ENCODE measurements at places on chromosomes 3 and 15.

DNA sequence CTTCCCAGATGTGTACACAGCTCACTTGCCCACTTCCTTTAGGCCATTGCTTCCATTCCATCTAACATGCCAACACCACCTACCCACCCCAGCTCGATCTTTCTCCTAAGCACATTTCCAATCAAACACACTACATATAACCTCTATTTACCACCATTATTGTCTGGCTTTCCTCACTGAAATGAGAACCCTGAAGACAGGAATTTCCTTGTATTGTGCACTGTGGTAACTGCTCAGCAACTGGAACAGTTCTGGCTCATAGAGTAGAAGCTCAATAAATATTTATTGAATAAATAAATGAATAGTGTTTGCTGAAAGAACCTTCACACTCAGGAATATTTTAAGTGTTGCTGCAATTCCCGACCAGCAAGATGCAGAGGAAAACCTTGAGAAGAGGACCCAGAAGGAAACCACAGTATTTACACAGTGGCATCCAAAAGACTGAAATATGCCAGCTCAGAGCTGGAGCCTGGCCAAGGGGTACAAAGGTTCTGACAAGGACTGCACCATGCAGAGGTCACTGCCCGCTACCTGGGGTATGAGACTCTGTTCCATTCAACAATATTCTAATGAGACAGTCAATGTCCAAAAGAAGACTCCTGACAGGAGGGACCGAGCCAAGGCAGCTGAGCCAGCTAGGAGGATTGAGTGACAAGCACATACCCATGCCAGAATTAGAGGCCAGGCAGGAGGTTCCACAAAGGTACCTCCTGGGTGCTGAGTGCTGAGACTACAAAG is 168.8 kb downstream of the NUP210 start:
- DNase-seq, result no peak

DNA sequence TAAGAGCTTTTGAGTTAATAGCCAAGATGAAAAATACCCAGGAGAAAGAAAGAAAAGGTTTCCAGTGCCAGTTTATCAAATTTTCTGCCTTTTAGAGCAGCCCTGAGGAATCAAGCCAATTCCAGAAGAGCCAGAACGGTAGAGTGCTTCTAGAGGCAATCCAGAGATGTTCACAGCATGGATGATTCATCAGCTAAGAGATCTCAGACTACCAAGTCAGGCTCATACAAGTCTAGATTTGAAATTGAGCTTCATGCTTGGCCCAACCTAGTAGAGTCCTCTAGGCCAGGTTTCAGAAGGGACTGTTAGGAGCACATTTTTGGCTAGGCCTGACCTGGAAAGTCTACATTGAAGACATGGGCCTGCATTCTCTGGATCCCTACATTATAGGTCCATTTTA is 15.5 kb downstream of the WDR48 start:
- no peak for DNase-seq

- no peak for DNase-seq
Observed at GRCh38 chr3:64082961-64083541, 59.8 kb upstream of the PSMD6 start.

GRCh38 chr3:188053710-188054380 is 100.1 kb upstream of the LPP start:
- no peak for DNase-seq

- no peak for DNase-seq
Observed at GRCh38 chr3:52704611-52705437, 767 bp downstream of the GLT8D1 start.

DNA sequence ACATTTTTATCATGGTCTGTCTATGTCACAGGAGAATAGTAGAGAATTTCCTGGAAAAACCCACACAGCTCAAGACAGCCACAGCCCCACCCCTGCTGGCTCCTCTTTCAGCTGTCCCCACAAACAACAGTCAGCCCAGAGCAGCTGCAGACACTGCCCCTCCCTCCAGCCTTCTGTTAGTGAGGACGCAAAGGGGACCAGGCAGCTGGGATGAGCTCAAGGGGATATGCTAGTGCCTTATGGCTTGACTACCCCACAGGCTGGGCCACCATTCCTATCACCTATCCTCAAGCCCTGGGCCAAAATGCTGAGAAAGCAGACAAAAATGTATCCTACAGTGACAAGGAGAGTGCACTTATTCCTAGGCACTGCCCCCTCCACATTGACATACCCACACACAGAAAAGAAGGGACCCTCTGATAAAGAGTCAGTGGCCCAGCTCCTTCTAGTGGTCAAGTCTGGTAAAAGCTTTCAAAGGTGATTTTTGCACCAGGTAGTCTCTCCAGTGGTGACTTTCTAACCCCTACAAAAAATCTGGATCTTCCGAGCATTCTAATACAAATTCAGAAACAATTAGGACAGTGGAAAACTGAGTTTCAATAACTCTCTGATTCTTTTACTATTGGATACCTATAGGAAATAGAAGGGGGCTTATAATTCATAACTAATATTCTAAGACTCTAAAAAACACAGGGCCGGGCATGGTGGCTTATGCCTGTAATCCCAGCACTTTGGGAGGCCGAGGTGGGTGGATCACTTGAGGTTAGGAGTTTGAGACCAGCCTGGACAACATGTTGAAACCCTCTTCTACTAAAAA is 3.0 kb upstream of the MAP1A start:
- no peak for DNase-seq

- peak; percentile 45 for DNase-seq
Observed at GRCh38 chr15:73700041-73700842, 16.1 kb downstream of the CD276 start.

DNA sequence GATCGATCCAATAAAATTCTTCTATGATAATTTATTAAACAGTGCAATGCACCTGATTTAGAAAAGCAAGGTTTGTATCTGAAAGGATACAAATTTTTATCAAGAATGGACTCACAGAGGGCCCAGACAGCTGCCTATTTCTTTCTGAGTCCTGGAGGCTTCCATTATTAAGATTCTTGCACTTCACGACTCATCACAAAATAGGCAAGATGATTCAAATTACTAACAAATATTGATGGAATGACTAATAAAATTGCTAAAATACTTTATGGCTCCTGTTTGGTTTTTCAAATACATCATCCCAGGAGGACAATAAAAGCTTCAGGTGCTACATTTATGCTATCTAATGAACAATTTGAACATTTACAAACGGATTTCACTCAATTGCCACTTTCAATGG is 483.0 kb upstream of the AGTR1 start:
- DNase-seq, result no peak

DNA sequence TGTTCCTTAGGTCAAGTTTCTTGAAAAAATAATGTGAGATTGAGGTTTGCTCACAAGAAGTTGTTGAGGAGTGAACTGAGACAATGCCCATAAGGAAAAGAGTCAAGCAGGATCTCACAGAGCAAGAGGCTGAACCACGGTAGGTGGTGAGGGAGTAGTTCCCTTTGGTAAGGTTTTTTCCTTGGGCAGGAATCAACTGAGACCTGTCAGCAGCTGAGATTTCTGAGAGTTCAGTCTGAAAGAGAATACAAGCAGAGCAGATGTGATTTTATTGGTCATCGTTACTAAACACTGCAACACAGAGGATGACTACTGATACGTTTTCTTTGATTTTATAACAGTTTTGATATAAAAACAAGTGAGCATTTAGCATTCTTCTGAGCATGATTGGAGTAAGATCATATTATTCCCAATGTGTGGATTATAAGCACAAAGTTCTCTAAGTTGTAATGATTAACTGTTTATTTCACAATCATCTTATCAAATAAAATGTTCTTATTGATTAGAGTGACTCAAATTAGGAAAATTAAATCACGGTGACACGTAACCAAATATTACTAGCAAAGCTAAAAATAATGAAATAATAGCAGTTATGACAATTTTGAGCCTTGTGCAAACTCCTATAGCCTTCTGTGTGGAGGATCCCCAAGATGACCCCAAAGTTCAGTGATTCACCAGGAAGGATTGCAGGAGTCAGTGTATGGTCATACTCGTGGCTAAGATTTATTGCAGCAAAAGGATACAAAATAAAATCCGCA is 346.2 kb upstream of the ZNF717 start:
- no peak for DNase-seq

- DNase-seq, result no peak
Observed at GRCh38 chr3:148070041-148070440, 627.7 kb upstream of the AGTR1 start.

DNA sequence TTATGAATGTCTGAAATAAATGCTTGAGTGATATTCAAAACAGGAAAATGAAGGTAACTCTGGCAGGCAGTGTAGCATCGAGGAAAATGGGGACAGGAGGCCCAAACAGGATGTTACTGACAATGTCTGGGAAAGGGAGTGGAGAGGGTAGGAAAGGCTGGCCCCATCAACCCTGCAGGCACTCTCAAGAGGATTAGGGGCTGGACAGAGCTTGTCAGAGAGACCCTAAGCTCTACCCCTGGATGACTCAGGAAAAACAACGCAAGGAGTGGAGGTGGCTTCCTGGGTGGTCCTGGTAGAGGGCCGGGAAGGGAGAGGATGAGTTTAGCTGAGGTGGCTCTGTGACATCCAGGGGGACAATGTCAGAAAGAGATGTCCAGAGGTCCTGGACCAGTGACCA is 106.0 kb downstream of the RYK start:
- no peak for DNase-seq

- DNase-seq, result no peak
Observed at GRCh38 chr3:135141160-135141559, 346.1 kb downstream of the EPHB1 start.

GRCh38 chr3:99049164-99049563 is 147.7 kb upstream of the DCBLD2 start:
- DNase-seq, result no peak

- no peak for DNase-seq
Observed at GRCh38 chr3:105448338-105448982, 81.8 kb downstream of the ALCAM start.

GRCh38 chr15:66228807-66229735 is 24.5 kb downstream of the MEGF11 start:
- DNase-seq, result no peak

- DNase-seq, result no peak
Observed at GRCh38 chr3:98020412-98020811, 14.7 kb downstream of the GABRR3 start.

DNA sequence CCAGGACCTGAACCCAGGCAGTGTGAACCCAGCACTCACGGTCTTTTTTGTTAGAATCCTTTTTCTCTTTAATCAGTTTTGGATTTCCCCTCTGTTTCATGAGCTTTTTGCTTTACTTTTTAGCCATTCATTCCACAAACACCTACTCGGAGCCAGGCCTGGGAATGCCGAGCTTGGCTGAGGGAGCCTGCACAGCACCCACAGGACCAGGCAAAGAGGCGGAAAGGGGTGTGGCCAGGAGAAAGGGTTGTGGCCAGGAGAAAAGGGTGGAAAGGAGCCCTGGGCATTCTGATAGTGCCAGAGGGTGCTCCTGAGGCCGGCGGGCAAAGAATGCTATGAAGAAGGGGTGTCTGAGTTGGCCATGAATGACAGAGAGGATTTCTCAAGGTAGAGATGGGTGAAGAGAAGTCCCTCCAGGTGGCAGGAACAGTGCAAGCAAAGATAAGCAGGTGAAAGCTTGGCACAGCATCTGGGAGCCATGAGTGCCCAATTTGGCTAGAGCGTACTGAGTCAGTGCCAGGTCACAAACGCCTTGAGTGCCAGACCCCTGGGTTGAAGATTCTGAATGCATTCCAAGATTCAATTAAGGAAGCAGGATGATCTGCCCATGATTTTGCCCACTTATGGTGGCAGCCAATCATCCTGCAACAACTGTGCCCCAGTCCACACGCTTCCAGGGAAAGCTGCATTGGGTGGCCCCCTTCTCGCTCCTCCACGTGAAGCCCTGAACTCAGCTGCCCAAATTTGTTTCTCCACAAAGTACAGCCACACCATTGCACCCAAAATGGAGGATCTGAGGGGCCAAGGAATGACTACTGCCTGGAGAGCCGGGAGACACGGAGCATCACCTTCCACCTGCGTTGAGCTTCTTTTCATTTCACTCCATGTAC is 157.2 kb downstream of the XXYLT1 start:
- no peak for DNase-seq

- DNase-seq, result no peak
Observed at GRCh38 chr3:146823622-146824021, 218.5 kb upstream of the PLSCR5 start.

DNA sequence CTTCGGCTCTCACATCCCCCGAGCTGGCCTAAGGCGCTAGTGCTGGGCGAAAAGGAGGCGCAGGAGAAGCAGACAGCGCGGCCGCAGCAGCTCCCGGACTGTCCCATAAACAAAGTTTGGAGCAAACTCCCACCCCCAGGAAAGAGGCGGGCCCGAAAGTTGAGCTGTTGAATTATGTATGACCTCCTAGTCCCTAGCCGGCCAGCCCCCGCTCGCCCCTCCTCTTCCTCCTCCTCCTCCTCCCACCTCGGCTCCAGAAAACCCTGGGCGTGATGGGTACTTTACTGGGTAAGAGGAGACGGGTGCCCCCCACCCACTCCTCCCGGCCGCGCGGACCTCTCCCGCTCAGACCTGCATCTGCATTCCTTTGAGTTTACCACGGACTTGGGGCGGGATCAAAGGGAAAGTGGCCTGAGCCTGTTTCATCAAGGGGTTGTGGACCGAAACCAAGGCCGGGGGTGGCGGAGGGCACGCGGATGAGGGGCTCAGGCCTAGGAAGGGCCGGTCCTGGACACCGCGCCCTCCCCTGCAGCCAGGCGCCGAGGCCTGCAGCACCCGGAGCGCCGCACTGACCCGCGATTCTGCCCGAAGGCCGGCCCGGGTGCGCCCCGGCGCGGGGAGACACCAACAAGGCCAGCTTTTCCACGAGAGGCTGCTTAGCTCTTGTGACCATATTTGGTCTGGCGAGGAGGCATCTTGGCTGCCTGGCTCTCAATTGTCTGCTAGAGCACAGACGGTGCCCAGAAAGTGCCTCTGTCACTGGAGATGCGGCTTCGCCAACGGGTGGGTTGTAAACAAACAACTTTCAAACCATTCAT is at the start of gene WWTR1:
Gene WWTR1 (minus strand): TSS at position 100 of the 818 bp plus-strand sequence. CDS start 719 bp downstream, outside the sequence.
- DNase-seq, result no peak

DNA sequence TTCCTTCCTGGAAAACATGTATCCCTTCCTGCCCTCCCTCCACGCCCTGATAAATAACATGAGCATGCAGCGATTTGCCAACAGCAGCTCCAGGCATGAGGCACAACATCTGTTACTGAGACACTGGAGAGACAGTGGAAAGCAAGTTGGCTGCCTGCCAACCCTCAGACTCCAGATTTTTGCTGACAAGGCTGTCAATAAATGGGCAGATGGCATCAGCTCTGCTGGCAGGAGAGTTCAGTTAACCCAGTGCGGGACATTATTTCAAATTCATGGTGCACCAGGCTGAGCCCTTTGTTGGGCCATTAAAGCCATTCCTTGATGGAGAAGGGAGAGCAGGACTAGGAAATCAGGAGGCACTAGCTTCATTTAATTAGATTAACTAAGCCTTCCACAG is 293.3 kb downstream of the MEX3B start:
- no peak for DNase-seq

GRCh38 chr15:70492240-70493177 is 270.8 kb downstream of the UACA start:
- peak; percentile 65 for DNase-seq

- no peak for DNase-seq
Observed at GRCh38 chr3:70298385-70298784, 14.1 kb downstream of the MDFIC2 start.

- no peak for DNase-seq
Observed at GRCh38 chr15:34647569-34648293, 64.3 kb upstream of the GOLGA8B start.

DNA sequence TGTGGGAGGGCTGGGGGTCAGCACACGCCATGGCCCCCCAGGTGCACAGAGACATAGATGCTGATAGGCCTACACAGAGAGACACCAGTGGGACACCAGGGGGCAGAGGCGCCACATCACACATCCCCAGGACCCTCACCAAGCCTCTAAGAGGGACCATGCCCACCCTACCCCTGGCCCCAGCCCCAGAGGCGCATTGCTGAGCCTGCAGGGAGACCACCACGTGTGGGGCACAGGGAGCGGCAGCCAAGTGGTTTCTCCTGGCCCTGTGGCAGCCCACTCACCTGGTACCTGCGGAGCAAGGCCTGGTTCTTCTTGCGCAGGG is 1.2 kb downstream of the CCDC9B start:
- DNase-seq, result no peak
